ENCODE measurements at places on chromosomes 3 and 15. TPM values are rescaled to one million over a fixed set of nuclear protein-coding genes. Genes with fewer than 3 reads are reported as not detected.

Gene PP2D1
- total RNA-seq, result not detected

Gene ARNT2
- total RNA-seq, result 11.1 TPM

Gene C2CD4A
- not detected for total RNA-seq

Gene PLA2G4D
- not detected for total RNA-seq

Gene HHLA2
- not detected for total RNA-seq

Gene GPR87
- not detected for total RNA-seq

Gene AQP9
- total RNA-seq, result not detected
